PC-9 (cell line): ENCODE measurements at places on chromosomes 2 and 18. TPM values are rescaled to one million over a fixed set of nuclear protein-coding genes. Genes with fewer than 3 reads are reported as not detected.

DNA sequence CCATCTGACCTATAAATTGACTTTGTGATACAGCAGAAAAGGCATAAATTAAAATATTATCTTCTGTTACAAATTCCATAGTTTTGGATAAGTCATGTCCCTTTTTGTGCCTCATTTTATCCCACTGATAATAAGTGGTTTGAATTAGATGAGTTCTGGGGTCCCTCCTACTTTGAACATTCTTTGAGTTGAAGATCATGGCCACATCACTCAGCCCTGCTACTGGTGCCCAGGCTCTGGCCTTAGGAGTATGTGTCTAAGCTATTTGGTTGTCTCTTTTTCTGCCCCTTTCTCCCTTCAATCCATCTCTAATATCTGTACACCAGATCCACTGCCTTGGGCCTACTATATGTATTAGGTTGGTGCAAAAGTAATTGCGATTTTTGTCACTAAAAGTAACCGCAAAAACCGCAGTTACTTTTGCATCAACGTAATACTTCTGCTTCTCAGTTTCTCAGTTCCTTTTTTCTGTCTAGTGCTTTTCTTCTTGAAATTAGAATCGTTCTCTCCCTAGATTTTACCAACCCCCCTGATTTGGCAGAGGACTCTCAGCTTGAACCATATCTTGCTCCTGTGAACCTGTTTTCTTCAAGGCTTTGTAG, 362.5 kb upstream of the TNP1 start:
- no peak for DNase-seq
- no peaks in the 10 kb centered on the region for H3K36me3 ChIP-seq
- H3K27me3 ChIP-seq = no peaks in the 10 kb centered on the region
- H3K4me1 ChIP-seq = peaks cover 28% of the 10 kb centered on the region
- peak overlapping the region; percentile 95 for H3K27ac ChIP-seq

DNA sequence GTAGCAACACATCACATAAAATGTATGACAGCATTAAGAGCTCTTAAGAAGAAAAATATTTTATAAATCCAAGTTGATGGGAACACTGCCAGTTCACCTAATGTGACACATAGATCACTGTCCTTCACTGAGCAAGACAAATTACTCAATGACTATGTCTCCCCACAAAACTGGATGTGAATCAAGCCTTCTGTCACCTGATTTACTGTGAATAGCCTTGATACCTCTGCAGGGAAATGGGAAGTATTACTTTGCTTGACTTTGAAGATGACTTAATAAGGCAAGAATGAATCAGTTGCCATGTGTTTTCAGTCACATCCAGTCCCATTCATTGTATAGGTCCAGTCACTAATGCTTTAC, 94.6 kb downstream of the NYAP2 start:
- peak; percentile 22 for DNase-seq
- H3K4me1 ChIP-seq = no peaks in the 10 kb centered on the region
- H3K4me3 ChIP-seq = no peak overlapping the region
- H3K36me3 ChIP-seq = no peaks in the 10 kb centered on the region
- H3K27ac ChIP-seq = no peak overlapping the region
- no peaks in the 10 kb centered on the region for H3K27me3 ChIP-seq

- no peak for DNase-seq
- H3K36me3 ChIP-seq = no peaks in the 10 kb centered on the region
- H3K4me3 ChIP-seq = no peak overlapping the region
- no peaks in the 10 kb centered on the region for H3K4me1 ChIP-seq
- H3K27me3 ChIP-seq = no peaks in the 10 kb centered on the region
- no peak overlapping the region for H3K27ac ChIP-seq
These were observed 36.8 kb downstream of the HS6ST1 start for GRCh38 chr2:128281852-128282245.

MYO5B gene
- 23.3 and 25.4 TPM in 2 replicates for total RNA-seq

DNA sequence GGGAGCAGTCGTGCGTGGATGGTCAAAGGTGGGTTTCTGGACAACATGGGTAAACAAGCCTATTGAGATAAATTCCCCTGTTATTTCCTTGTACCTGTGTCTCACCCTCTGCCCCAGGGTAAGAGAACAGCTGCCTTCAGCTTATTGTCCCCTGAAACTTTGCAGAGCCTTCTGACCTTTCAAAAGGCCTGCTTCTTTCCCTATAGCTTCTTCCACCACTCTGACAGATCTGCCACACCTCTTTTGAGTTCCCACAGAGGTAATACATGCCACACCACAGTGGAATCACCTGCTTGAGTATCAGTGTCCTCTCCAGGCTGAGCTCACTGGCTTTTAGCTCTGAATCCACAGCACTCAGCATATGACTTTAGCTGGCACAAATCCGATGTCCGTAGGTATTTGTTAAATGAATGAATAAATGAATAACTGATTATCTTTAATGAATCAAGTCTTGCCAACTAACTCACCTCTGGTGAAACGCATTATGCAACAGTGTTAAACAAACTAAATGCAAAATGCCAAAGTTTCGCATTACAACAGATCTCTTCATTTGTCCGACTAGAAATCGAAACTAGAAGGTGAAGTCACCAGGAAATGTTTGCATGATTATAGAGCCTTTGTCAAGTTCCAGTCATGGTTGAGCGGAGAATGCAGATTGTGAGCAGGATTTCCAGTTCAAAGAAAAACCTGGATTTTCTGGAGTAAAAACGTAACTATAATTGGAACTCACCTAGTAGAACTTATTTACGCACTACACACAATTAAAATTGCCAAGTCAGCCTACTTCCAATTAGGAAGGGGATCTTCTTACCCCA, 16.4 kb downstream of the DYNAP start:
- DNase-seq = peak; percentile 32
- peaks cover 42% of the 10 kb centered on the region for H3K4me1 ChIP-seq
- peak overlapping the region; percentile 100 for H3K27ac ChIP-seq
- no peaks in the 10 kb centered on the region for H3K27me3 ChIP-seq
- H3K36me3 ChIP-seq = no peaks in the 10 kb centered on the region
- peak overlapping the region; percentile 63 for H3K4me3 ChIP-seq

DNA sequence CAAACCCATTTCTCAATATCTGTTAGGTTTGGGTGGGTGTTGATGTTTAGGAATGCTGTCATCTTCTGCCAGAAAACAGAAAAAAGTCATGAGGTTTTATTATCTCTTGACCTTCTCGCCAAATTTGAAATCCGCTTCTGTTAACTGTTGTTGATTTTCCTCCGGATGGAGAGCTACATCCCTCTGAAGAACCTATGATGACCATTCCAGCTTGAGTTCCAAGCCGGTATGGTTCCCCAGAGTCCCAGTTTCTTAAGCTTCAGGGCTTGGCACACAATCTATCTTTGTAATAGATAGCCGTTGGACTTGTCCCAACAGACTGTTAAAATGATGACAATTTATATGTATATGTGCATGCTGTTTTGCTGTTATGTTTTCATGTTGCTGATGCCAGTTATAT, 1201.0 kb downstream of the LRP1B start:
- H3K4me3 ChIP-seq = no peak overlapping the region
- H3K4me1 ChIP-seq = no peaks in the 10 kb centered on the region
- no peak for DNase-seq

CRYGC gene
- not detected in 2 replicates for total RNA-seq

- no peak overlapping the region for H3K27ac ChIP-seq
- H3K27me3 ChIP-seq = peaks cover 89% of the 10 kb centered on the region
- no peak overlapping the region for H3K4me3 ChIP-seq
- H3K36me3 ChIP-seq = no peaks in the 10 kb centered on the region
- H3K4me1 ChIP-seq = no peaks in the 10 kb centered on the region
- DNase-seq = no peak
These were observed 537 bp upstream of the HOXD4 start for GRCh38 chr2:176150584-176151441.

DNA sequence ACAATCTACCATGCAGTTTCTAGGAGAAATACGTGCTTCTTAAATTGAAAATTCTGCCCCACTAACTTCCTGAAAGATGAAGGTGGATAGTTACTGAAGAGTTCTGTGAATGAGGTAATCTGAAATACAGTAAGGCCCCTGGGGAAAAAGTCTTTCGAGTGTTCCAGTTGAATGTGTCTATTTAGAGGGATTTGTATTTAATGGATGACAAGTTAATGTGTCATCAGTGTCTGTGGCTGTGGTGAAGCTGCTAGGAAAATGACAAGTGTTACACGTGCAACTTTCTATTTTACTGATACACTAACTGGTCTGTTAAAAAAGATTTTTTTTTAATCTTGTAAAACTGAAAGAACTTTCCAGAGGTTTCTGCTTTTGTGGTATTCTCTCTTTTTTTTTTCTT, 384.6 kb downstream of the STK39 start:
- H3K36me3 ChIP-seq = no peaks in the 10 kb centered on the region
- no peak overlapping the region for H3K4me3 ChIP-seq
- no peak for DNase-seq
- H3K27ac ChIP-seq = no peak overlapping the region
- no peaks in the 10 kb centered on the region for H3K27me3 ChIP-seq
- no peaks in the 10 kb centered on the region for H3K4me1 ChIP-seq

SMYD1 gene
- total RNA-seq = not detected in 2 replicates

SKOR2 gene
- not detected in 2 replicates for total RNA-seq
